ENCODE measurements at places on chromosomes 12 and 14.

DNA sequence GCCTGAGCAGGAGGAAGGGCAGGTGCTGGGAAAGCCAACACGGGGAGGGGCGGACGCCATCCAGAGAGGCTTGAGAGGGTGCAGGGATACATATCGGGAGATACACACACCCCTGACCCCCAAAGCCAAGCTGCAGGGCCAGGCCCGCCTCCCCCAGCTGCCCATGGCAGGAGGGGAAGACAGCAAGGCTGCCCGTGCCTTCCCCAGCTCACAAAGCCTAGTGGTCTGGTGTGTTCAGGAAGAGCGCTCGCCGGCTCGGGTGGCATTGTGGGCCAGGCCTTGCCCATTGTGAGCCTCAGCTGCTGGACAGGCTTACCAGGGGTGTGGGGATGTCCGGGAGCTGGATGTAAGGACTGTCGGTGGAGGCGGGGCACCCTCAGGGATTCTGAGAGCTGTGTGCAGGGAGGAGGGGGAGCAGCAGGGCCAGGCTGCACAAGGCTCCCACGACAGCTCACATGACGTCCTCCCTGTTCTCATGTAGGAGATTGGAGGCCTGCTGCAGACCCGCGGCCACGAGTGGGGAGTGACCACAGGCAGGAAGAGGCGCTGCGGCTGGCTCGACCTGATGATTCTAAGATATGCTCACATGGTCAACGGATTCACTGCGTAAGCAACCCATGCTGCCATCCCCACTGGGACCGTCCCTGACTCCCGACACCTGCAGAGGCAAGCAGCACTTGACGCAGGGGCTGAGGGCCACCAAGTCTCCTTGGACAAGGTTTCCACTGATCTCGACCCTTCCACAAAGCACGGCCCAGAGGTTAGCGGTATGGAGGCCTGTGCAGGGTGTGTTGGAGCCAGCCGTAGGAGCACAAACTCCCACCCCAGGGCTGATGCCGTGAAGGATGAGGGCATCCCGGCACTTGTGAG lies 10.1 kb upstream of the SIVA1 start:
- no peak for DNase-seq

DNA sequence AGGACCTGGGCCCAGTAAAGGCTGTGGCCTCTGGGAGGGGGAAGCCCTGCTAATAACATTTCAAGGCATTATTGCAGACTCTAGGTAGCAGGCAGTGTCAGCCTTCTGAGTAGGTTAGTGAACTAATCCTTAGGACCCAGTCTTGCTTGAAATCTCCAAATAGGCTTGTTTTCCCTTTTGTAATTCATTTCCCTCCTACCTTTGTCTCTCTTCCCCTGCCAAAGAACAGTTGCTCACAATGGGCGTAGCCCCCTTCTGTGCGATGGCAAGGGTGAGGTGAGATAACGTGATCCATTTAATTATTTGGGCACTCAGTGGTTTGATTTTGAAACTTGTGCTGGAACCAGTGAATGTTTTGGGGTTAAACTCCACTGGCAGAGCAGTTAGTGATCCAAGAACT lies 10.9 kb downstream of the PELI2 start:
- no peak for DNase-seq

- DNase-seq: peak; percentile 89
Measured at GRCh38 chr14:24332268-24332993, 2.4 kb downstream of the ADCY4 start.

DNA sequence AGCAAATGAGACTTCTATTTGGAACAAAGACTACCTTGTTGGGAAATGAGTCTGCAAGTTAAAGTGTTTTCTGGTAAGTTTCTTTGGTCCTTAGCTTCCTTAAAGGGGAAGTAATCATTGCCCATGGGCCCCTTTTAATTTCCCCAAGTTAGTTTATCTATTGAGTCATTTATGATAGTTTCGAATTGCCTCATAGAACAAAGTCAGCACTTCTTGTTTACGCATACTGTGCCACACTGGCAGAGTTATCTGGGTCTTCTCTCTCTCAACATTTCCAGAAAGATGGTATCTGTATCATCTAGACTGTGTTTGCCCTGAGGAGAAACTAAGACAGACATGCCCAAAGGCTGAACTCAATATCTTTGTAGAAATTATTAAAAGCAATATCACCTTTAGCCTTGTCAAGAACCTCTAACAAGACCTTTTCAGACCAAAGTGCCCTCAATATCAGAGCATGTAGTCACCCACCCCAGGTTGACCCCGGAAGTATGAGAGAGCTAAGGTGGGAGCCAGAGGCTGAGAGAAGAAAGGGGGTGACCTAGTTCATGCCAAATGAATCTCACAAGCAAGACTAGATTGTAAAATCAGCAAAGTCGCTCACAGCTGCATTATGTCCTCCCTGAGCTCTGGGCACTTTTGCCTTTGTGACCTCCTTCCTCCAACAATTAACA lies 40.0 kb downstream of the GPR65 start:
- no peak for DNase-seq

DNA sequence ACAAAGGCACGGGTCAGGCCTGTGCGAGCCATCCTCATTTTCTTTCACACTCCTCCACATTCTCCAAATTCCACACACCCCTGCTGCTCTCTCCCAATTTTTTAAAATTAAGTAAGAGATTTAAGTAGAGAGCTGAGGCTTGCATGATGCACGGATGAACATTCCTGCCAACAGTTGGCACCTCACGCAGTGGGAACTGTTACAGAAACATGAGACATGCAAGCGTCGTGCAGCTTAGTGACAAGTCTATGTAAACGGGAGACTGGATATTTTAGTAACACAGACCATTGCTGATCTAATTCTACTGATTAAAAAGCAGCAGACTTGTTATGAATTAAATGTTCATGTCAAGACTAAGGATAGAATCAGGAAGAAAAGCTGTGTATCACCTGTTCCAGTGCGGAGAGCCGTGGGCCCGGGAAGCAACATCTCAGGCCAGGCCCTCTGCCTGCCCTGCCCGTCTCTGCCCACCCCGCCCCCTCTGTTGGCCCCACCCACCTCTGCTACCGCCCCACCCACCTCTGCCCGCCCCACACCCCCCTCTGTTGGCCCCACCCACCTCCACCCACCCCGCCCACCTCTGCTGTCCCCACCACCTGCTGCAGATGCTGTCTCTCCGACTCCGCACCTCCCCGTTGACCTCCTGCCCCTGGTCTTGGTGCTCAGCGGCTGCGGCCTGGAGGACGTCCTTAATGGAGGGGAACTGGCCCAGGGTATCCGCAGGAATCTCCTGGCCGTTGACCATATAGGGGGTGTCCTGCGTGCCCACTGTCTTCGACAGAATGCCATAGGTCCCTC lies 21.2 kb downstream of the GOLGA3 start:
- no peak for DNase-seq

DNA sequence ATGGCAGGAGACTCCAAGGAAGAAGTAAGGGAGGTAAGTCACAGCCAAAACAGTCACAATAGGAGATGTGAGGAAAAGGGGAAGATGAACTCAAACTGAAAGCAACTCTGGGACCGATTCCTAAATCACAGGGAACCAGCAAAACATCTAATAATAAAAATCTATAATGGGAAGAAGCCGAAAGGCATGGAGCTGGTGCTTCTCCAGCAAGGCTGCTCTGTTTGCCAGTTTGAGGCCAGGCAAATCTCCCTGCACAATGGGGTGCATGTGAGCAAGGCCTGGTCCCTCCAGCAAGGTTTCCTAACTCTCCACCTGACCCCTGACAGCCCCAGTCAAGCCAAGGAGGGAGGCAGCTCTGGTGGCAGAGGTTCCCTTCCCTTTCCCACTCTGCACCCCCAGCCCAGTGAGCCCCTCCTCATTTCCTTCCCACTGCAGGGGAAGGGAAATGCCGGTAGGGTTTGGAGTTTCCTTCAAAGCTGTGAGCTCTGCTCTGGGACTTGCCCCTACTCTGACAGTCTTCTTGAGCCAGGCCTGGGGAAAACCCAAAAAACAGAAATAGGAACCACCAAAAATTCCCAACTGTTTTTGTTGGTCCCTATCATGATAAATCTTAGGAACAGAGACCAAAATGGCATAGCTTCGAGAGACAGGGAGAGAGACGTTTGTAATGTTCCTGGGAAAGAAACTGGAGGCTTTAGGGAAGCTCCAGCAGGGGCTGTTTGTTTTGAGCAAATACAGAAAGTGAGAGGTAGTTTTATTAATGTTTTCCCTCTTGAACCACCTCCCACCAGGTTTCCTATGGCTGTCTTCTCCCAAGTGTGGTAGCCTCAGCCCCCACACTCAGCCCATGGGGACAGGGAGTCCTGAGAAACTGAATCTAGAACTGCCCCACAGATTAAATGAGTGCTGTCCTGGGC lies 34.6 kb downstream of the FMNL3 start:
- no peak for DNase-seq

- no peak for DNase-seq
Measured at GRCh38 chr12:63826006-63826585, 18.4 kb upstream of the SRGAP1 start.

DNA sequence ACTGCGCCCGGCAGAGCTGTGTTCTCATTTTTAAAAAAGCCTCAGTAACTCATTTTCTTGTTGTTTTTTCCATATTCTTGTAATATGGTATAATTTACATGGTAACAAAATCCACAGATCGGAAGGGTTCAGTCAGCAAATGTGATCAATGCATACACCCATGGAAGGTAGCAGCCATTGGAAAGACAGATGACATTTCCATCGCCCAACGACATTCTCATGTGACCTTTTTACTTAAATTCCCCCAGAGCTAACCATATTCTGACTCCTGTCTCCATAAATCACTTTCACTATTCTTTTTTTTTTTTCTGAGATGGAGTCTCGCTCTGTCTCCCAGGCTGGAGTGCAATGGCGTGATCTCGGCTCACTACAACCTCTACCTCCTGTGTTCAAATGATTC lies 4.9 kb downstream of the PEBP1 start:
- no peak for DNase-seq

GRCh38 chr12:27324530-27324929 lies 8.1 kb upstream of the BMAL2 start:
- DNase-seq: no peak
